Heart right ventricle (tissue), 16 donors: ENCODE measurements at places on chromosomes 2 and 18.

- no peak for DNase-seq
These were observed 34.8 kb upstream of the IMP4 start for GRCh38 chr2:130307850-130308249.

DNA sequence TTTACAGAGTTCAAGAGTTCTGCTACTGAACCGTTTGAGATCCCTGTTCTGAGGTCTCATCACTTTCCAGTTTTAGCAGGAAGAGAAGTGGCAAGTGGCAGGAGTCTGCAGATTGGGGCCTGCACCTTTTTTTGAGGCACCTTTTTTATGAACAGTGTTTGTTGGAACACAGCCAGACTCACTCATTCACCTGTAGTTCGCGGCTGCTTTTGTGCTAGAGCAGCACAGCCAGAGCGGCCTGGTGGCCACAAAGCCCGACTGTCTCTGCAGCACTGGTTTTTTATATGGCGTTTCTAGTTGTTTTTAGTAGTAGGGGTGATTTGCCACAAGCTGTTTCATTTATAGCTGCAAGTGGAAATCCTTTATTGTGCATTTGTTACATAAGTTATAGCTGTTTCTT lies 8.6 kb downstream of the ACP1 start:
- DNase-seq = no peak

- no peak for DNase-seq
These were observed 1027.2 kb upstream of the ACVR2A start for GRCh38 chr2:146817613-146818012.

GRCh38 chr2:7685342-7686015 lies 768.3 kb downstream of the RNF144A start:
- DNase-seq = no peak

DNA sequence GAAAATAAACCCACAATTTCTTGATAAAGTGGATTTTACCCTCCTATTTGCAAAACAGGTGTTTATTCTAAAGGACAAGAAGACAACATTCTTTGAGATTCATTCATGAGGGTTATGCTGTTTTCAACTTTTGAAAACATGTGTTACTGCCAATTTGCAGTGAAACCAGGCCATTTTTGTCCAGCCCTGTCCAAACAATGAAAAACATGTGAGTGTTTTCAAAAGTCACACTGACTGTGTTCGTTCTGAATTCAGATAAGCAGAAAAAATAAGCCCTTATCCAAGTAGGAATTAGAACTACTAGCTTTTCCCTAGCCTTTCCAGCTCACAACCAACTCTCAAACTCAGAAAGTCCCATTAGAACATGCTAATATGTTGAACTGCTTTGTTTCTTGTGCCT lies 148.1 kb upstream of the PID1 start:
- DNase-seq = no peak

- DNase-seq = no peak
These were observed 223.4 kb downstream of the TFCP2L1 start for GRCh38 chr2:121061633-121062032.

DNA sequence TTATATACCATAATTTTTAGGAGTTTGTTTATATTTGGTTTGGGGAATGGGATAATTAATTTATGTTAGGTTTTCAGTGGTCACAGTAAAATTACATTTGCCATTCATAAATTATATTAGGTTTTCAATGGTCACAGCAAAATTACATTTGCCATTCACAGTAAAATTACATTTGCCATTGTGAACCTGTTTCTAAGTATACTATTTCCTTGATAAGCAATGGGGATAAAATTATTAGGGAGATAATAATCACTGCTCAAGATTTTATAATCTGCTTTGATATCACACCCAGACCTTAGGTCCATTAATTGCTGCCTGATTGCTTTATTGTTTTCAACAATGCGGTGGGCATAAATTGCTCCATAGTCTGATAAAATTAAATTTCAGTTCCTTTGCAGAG lies 124.6 kb downstream of the ASXL3 start:
- no peak for DNase-seq

- no peak for DNase-seq
These were observed 395.2 kb downstream of the CMPK2 start for GRCh38 chr2:6470518-6470917.
